ENCODE measurements at places on chromosomes 6 and 20.

DNA sequence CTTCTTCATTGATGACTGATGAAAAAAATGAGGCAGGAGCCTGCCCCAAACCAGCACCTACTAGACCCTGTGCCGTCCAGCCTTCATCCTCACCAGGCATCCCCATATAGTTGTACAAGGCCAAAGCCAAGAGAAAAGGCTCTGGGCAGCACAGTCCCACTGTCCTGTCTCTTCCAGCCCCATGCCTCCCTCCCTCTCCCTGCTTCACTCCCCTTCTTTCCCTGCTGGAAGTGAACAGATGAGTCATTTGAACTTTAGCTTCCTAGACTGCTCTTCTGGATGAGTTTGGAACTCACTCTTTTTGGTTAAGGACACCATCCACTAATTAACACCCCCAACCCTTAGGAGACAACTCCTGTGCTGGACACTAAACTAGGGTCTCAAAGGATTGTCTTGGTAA lies 235.2 kb downstream of the LRFN2 start:
- no peak for DNase-seq

DNA sequence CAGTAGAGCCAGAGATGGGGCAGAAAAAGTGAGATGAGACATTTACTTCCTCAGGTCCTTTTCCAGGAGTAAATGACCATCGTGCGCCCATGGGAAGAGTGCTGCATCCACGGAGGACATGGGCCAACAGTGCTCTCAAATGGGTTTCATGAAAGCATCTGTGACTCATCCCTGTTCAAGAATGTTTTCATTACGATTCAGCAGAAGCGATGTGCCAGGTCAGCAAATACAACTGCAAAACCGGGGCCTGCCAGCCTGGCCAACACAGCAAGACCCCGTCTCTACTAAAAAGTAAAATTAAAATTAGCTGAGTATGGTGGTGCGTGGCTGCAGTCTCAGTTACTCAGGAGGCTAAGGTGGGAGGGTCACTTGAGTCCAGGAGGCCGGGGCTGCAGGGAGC lies 125.1 kb downstream of the LY86 start:
- DNase-seq = no peak

DNA sequence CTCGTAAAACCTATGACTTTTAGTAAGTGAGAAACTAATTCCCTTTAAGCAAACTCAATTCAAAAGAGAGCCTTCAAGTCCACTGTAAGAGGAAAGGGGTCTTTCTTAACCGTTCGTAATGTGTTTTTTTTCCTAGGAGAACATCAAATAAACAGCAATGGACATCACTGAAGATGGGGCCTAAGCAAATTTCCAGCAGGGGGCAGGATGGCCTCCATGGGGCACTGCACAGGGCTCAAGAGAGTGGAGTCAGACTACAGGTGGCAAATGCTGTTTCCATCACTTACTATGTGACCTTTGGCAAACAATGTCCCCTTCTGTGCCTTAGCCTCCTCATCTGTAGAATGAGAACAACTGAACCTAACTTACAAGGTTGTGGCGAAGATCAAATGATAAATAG lies 88.7 kb downstream of the ARHGAP18 start:
- DNase-seq = no peak

DNA sequence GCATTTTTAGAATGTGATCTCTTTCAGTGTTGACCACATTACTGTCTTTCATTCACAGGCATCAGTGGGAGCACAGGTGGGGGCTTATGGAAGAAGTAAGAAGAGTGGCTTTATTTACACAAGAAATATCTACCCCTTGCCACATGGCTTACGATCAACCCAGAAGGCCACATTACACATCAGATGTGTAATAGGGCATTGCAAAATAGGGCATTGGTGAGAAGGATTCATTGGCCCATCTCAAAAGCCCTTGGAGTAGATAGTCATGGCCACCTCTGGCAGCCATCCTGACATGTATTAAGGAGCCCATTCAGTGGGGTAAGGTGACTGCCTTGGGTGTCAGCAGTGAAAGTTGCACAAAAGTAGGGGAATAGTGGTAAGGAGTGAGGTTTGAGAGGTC lies 97.5 kb downstream of the MAFB start:
- DNase-seq = no peak

DNA sequence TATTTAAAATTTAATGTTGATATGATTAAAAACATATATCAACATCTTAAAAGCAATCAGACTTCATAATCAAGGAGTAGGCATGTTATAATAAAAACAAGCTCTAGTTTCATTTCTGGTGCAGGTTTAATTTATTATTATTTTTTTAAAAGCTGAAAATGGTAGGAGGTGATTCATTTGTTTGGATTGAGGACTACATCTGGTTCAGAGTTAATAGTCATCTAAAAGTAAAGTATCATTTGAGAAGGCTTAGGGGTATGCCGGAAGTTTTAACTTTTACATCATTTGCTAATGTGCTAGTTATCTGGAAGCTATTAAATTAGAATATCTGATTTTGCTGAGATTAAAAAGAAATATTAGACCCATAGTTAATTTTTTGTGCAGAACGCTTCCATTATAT lies 169.5 kb upstream of the LAMA2 start:
- DNase-seq = no peak

DNA sequence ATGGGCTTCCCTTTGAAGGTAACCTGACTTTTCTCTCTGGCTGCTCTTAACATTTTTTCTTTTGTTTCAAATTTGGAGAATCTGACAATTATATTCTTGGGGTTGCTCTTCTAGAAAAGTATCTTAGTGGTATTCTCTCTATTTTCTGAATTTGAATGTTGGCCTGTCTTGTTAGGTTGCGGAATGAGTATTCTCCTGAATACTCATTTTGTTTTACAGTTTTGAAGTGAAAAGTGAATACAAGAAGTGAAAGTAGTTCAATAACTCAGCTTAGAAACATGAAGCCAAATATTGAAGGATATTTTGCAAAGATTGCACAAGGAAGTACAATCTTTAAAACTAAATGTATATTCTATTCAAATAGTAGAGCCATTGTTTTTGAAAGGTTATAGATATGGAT lies 120.2 kb upstream of the MAP3K4 start:
- no peak for DNase-seq

GRCh38 chr20:46107061-46107460 lies 11.1 kb upstream of the CD40 start:
- DNase-seq = no peak

Data from stimulated activated CD8-positive, alpha-beta memory T cell treated with anti-CD3 and anti-CD28 coated beads, Interleukin-4, amount 100 ng/mL, for 1 hour (primary cell).